ENCODE measurements at places on chromosomes 13 and 19.

- no peak for DNase-seq
Measured at GRCh38 chr19:18975011-18975410, 34.0 kb upstream of the HOMER3 start.

- no peak for DNase-seq
Measured at GRCh38 chr19:5165697-5166019, 175.0 kb downstream of the PTPRS start.

DNA sequence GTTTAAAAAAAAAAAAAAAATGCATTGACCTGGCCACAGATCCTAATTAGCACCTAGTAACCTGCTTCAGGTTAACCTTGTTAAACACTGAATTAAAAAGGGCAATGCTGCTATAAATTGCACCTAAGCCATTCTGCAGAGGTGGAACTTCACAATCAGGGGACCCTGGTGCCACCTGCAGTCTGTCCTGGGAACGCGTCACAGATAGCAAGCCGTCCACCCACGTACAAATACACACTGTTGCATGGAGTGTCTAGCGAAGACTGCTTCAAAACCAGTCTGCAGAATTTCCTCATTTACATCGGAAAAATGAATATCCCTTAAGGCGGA, 169.3 kb downstream of the COL4A1 start:
- no peak for DNase-seq

DNA sequence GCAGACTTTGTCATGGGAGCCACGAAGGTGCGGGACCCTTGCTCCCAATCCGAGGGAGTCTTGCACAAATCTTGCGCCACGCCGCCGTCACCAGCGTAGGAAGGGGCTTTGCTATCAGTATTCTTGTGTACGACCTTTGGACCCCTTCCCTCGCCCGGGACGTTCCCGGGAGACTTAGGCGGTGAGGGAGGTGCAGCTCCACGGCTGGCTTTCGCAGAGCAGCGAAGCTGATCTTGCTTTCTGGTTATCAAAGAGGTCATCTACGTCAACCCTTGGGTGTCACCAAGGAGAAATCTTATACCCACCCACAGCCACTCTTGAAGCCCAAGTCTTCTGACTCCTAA, 583 bp downstream of the TECR start:
- no peak for DNase-seq

DNA sequence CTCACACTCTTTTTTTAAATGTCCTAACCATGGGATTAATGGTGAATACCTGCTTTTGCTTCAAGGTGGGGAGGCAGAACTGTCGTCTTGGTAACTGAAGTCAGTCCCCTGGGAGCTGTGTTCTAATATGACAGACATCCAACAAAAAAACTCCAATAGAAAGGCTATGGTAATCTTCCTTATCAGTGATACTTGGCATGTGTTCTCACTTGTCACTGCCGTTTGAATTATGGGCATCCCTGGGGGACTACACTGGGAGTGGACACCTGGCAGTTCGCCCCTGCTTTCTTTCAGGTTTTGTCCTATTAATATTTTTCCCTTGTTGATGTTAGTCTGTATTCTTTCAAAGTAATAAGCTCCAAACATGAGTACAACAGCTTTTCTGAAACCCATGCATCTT, 252.6 kb downstream of the SLITRK5 start:
- no peak for DNase-seq

DNA sequence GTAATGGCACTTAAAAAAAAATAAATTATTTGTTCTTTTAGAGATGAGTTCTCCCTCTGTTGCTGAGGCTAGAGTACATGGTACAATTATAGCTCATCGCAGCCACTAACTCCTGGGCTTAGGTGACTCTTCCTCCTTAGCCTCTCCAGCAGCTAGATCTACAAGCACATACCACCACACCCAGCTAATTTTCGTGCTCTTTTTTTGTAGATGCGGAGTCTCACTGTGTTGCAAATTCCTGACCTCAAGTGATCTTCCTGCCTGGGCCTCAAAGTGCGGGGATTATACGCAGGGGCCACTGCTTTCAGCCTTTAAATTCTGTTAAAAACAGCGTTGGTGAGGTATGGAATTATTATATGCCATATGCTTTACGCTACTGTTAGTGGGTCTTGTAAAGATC, 2034.0 kb downstream of the OLFM4 start:
- no peak for DNase-seq

- DNase-seq, result no peak
Measured at GRCh38 chr19:17866964-17867486, 4.7 kb upstream of the SLC5A5 start.

- no peak for DNase-seq
Measured at GRCh38 chr13:39313721-39314120, 275.5 kb downstream of the NHLRC3 start.

DNA sequence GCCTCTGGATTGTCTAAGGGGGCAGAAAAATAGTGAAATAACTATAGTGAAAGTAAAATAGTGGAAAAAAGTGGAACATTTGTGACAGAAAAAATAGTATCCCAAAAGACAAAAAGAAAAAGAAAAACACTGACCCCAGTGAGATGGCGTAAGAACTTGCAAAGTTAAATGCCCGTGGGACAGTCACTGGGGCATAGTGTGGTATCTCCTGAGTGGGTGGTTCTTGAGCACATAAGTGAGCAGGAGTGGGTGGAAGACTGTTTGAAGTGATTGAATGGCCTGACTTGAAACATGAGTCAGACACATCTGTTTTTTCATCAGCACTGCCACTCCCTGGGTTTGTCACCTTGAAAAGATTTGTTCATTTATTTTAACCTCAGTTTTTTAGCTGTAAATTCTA, 2.5 kb downstream of the ZNF430 start:
- DNase-seq, result no peak

DNA sequence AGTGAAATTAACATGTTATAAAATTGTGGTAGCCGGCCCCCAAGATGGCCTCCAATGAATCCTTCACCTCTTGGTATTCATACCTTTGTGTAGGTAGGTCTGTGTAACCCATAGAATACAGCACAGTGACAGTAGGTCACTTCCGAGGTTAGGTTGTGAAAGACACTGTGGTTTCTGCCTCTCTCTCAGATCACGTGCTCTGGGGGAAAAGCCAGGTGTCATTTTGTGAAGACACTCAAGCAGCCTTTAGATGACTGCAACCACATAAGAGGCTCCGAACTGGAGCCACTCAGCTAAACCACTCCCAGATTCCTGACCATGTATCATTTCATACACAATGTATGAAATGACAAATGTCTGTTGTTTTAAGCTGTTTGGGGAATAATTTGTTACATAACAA, 9.8 kb upstream of the USPL1 start:
- peak; percentile 21 for DNase-seq

DNA sequence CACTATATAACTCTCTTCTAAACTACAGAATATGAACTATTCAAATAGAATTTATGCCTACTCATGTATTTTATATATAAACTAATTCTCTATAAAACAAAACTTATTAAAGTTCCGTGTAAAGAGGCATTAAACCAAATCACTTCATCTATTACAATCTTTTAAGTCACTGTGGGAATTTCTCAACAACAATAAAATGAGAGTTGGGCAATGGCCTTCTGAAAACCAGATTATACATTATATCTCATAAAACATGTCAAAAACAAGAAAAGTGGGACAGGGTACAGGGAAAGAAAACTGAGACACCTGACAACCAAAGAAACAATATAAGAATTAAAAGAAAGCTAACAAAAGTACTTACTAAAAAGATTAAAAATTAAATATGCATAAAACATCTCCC, 145.2 kb downstream of the DIAPH3 start:
- no peak for DNase-seq

GRCh38 chr19:30065680-30066606, 123.9 kb downstream of the URI1 start:
- no peak for DNase-seq

DNA sequence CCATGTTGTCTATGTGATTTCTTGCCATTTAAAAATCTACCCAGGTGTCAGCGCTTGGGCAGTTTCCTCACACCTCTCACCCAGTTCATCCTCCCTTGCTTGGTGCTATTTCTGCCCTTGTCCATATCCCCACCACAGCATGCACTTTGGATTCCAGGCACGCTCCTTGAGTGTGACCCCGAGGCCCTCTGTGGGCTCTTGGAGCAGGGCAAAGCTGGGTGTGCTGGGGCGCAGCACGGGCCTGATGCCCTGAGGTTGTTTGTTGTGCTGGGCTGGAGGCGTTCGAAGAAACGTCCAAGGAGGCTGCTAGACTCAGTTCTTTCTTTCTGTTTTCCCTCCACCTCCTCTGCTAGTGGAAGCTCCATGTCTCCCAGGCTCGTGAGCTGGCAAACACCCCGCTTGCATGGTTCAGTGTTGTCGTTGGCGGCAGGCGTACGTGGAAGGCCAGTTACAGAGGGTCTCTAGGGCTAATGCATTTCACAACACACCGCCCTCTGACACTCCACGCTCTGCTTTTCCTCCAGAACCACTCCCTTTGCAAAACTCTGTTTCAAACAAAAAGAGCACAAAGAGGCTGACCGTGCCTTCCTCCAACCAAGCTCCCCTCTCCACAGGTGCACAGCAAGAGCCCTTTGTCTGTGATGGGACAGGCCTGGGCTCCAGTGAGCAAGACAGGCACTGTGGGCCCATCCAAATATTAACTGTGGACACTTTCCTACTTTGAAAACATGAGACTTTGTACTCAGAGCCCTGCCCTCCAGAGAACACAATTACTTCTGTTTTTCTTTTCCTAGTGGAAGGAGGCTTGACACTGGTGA, 117.7 kb upstream of the GJB6 start:
- no peak for DNase-seq

DNA sequence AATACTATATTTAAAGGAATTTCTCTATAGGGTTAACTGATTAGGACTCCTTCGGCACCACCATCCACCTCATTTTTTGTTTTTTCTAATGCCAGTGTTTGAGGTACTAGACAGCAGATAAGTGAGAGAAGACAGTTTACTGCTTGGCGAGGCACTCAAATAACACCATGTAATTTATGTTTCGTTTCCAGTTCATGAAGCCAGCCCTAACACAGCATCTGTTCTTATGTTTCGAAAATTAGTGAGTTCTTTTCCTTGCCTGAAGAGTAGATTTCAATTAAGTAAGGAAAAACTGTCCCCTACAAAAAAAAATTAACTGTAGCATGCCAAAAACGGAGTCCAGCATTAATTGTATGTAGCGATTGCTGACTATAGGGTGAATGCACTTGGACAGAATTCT, 409.1 kb downstream of the TBC1D4 start:
- DNase-seq, result no peak

- DNase-seq, result no peak
Measured at GRCh38 chr13:50390503-50391248, 375.4 kb downstream of the KCNRG start.

DNA sequence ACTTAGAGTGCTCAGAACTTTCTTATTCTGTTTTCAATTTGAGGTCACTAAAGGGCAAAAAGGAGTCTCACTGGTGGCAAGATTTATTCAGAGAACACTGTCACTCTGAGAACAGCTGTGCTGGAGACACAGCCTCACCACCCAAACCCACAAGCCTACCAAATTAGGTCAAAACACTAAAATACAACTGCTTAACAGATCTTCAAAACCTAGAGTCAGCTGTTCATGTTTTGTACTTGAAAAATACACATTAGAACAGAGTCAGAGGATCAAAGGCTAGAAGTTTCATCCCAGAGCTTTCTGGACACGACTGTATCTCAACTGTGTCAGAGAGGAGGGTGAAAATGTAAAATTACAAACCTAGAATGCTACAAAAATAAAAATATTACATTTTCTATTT, 89.3 kb downstream of the MIPEP start:
- no peak for DNase-seq

GRCh38 chr13:47437406-47437805, 540.6 kb upstream of the HTR2A start:
- no peak for DNase-seq

- no peak for DNase-seq
Measured at GRCh38 chr19:58476498-58477015, 405 bp downstream of the ZNF446 start.

DNA sequence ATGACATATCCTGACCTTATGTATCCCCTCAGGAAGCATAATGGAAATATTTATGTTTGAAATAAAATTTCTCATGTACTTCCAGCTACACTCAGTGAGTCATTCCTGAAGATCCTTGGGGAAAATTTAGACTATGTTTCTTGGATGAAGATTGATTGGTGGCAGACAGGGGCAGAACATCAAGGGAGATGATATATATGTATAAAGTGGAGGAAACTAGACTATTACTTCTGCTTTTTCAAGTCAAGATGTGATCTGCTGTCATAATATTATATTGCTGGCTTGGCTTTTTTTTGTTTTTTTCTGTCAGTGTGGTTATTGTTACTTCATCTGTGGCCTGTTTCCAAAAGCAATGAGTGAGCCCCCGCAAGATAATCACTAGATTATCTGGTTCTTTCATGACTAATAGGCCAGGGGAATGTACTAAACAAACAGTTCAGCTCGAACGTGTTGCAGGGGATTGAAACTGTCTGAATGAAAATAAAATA, 87.2 kb upstream of the TNFSF11 start:
- no peak for DNase-seq
